ENCODE measurements at places on chromosomes 16 and 17. TPM values are rescaled to one million over a fixed set of nuclear protein-coding genes. Genes with fewer than 3 reads are reported as not detected.

CFDP1 gene
- 49.6 TPM for total RNA-seq

C17orf100 gene
- total RNA-seq, result 1.6 TPM

ANKFN1 gene
- total RNA-seq, result not detected

CCL3 gene
- not detected for total RNA-seq

TUBG1 gene
- total RNA-seq, result 102 TPM

TBC1D3K gene
- total RNA-seq, result not detected

CHRNB1 gene
- total RNA-seq, result 5.4 TPM

TERB1 gene
- total RNA-seq, result not detected

ITGB3 gene
- 60.0 TPM for total RNA-seq

PPP1R27 gene
- not detected for total RNA-seq

PRKCB gene
- total RNA-seq, result not detected

GPS2 gene
- 61.3 TPM for total RNA-seq

GRCh38 chr17:20908313-20909267 is 134.2 kb downstream of the USP22 start:
- DNase-seq, result peak; percentile 87

DNA sequence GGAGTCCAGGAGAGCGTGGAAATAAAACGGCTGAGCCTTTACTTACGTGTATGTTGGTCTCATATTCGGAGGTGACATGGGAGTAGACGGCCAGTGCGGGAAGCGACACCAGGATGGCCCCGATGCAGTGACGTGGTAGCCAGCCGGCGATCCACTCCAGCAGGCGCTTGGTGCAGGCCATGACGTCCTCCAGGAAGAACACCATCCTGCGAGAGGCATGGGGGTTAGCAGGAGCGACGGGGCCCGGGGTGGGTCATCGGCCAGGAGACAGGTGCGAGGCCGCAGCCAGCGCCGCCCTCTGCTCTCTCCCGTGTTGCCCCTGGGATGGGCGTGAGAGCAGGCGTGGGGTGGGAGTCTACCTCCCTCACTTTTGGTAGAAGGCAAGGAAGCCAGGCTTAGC is 98.6 kb upstream of the CREBBP start:
- DNase-seq, result no peak

DNA sequence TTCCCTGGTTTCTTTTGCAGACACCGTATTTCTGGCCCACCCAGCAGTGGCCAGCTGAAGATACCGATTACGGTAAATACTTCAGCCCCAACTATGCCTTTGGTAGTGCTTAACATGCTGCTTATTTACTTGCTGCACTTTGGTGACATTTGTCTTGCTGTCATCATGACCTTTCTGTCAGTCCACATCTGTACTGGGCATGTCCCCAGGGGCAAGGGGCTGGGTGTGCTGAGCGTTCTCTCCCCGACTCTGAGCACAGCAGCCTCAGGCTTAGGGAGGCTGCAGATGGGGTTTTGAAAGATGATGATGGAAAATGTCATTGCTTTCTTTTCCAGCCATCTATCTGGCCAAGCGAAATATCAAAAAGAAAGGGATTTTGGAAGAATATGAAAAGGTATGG is 23.3 kb downstream of the RGS9 start:
- DNase-seq, result no peak

GRCh38 chr17:67248291-67248690 is 3.3 kb upstream of the HELZ start:
- DNase-seq, result no peak

- DNase-seq, result peak; percentile 62
Measured at GRCh38 chr17:79838522-79839274, 542 bp downstream of the CBX4 start.

- peak; percentile 61 for DNase-seq
Measured at GRCh38 chr17:18187821-18188761, 4.5 kb downstream of the ALKBH5 start.

- no peak for DNase-seq
Measured at GRCh38 chr17:8955021-8955959, 10.2 kb downstream of the PIK3R5 start.

DNA sequence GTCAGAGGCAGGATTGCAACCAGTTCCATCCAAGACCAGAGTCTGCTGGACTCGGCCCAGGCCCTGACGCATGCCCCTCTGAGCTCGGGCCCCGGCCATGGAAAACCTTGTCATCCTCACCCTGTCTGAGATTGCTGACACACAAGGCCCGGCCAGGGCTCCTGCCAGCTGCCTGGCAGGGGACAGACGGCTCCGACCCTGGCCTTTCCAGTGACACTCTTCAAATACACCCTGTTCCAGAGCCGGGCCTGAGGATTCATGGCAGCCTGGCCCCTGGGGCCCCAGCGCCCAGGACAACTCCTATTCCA is 3.2 kb upstream of the PABPN1L start:
- no peak for DNase-seq

GRCh38 chr16:9139965-9140364 is 48.5 kb downstream of the HAPSTR1 start:
- DNase-seq, result no peak

GRCh38 chr16:80417706-80418271 is 123.0 kb upstream of the DYNLRB2 start:
- DNase-seq, result no peak

DNA sequence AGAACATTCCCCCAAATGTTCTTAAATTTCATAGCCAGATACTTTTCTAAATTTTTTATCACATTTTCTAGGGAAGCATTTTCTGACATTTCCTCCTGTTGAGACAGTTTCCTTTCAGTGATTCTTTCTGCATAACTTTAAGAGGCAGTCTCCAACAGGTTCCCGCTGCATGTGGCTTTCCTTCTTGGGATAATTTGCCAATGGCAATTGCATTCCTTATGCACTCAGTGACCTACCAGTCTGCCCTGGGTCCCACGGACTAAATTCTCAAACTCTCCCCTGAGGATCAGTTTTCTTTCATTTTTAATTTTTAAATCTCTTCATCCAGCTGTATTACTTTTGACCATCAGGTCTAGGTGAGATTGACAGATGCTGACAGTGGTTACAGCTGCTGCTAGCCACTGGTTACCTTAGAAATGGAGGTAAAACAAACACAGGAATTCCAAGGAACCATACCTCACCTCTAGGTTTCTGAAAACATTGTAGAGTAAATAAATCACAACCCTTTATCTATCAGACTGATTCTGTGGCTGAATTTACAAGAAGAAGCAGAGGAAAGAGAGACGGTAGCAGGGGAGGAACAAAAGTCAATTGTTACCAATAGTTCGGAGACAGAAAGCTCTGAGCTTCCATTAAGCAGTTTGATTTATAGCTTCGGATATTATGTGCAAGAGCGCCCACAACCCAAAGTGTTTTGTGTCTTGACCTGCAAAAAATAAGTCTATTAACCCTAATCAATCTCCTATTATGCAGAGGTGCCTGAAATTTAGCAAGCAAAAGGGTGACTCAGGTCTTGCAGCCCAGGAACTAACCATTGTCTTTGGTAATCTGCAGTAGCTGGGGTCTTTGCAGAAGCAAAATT is 216.0 kb downstream of the PMP22 start:
- DNase-seq, result no peak

DNA sequence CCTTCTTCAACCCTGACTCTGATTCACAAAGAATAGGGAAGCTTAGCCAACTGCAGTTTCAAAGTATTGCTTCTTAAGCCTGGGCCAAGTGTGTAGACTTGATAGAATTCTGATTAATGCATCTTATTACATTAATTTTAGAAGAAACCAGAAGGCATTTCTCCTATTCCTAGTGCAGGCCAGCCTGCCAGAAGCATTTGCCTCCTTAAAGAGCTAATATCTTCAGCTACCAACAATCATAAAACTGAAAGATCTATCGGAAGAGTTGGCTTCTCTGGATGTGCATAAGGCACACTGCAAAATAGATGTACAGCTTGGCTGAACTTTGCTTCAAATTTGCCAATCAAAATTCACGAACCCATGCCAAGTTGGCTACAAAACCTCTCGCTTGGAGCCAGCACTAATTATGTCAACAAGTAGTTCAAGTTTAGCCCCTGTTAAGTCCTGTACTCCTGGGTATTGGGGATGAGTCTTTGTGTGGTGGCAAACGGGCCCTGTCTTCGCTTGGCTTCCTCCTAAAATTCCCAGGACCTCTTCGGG is 717.8 kb downstream of the WWOX start:
- DNase-seq, result no peak

- peak; percentile 33 for DNase-seq
Measured at GRCh38 chr17:39651923-39652586, 13.1 kb upstream of the TCAP start.

GRCh38 chr17:77826132-77826873 is 132.2 kb upstream of the TNRC6C start:
- no peak for DNase-seq

GRCh38 chr16:27474041-27474440 is 72.1 kb downstream of the IL21R start:
- DNase-seq, result no peak

- no peak for DNase-seq
Measured at GRCh38 chr17:52505601-52506000, 347.1 kb upstream of the CA10 start.

- DNase-seq, result no peak
Measured at GRCh38 chr16:50741225-50741780, 583 bp upstream of the CYLD start.

DNA sequence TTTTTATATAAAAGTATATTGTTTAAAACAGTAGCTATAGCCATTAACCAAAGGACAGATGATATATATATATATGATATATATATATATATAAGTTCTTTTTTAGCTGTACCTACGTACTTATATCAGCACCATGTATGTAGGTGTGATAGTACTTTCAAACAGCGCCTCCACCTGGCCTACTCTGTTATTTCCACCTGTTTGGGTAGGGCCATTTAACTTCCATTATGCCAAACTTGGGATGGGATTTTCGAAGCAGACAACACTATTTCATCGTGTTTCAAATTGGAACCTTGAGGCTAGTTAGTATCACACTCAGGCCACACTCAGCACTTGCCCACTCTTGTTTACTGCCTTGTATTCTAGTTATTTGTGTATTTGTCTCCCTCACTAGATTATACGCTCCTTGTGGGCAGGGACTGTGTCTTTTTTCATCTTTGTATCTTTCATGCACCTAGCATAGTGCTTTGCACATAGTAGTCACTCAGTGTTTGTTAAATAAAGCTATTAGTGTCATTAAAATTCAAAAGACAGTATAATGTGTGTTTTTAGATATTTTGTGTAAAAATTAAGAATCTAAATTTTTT is 11.8 kb upstream of the CLTC start:
- no peak for DNase-seq

- DNase-seq, result no peak
Measured at GRCh38 chr17:73430848-73431247, 119.0 kb upstream of the CDC42EP4 start.

- DNase-seq, result no peak
Measured at GRCh38 chr16:5041600-5042133, 7.9 kb upstream of the NAGPA start.

DNA sequence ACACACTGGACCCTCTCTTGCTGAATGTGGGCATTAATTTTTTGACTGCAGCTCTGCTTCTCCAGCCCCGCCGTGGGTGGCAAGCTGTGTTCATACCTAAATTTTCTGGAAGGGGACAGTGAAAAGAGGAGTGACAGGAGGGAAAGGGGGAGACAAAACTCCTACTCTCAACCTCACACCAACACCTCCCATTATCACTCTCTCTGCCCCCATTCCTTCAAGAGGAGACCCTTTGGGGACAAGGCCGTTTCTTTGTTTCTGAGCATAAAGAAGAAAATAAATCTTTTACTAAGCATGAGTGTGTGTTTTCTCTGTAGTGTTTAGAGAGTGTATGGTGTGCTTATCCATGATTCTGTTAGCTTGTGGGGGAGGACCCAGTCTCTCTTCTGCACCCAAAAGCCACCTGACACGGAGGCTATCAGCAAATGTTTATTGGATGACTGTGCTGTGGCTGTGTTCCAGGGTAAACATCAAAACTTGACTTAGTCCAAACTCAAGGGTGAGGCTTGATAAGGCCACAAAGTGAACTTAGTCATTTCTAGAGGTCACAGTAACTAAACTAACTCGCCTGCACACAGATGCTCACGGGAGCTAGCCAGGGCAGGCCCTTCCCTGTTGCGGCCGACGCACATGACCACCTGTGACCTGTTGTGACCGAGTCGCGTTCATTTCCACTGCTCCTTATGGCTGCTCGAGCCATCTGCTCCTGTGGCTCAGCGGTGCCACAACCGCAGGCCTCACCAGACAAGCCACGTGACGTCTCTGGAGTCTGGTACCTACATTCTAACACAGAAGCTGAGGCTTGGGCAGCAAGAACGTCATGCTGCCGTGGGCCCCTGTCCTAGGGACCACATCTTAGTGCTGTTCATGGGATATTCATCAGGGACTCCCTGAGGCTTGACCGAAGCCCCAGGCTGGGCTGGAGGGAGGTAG is 9.8 kb upstream of the MED11 start:
- DNase-seq, result peak; percentile 55

DNA sequence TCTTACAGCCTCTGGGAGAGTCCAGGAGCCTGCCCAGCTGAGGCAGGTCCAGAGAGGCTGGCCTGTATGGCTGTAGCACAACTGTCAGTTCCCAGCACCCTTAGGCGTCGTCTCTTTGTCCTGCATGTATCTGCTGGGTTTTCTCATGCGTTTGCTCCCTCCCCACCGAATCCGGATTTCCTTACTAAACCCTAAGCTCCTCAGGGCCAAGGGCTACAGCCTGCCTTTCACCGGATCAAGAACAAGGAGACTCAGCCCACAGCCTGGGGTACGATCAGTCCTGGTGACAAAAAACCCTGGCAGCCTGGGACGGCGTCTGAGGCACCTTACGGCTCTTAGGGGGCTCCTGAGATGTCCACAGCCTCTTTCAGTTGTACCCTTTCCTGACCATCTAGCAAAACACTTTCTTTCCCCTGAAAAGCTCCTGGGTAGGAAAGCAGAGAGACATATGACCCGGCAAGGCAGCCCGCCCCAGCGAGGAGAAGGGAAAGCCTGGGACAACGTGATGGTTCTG is 12.2 kb downstream of the HIC1 start:
- DNase-seq, result no peak

DNA sequence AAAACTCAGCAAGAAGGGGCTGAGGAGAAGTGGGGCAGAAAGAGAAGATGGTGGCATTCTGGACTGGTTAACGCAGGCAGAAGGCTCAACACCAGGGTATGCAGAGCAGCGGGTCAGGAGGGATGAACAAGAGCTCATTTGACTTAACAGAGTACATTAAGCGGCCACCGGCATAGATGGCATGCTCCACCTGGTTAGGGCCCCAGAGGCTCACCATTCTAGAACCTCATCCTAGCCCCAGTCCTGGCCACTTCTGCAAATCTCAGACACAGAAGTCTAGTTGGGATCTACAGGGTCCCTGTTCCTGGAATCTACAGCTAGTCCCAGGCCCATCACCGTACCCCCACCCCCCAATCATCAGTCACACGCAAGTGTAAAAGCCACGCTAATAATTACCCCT is 1.7 kb upstream of the MYO1C start:
- DNase-seq, result no peak

DNA sequence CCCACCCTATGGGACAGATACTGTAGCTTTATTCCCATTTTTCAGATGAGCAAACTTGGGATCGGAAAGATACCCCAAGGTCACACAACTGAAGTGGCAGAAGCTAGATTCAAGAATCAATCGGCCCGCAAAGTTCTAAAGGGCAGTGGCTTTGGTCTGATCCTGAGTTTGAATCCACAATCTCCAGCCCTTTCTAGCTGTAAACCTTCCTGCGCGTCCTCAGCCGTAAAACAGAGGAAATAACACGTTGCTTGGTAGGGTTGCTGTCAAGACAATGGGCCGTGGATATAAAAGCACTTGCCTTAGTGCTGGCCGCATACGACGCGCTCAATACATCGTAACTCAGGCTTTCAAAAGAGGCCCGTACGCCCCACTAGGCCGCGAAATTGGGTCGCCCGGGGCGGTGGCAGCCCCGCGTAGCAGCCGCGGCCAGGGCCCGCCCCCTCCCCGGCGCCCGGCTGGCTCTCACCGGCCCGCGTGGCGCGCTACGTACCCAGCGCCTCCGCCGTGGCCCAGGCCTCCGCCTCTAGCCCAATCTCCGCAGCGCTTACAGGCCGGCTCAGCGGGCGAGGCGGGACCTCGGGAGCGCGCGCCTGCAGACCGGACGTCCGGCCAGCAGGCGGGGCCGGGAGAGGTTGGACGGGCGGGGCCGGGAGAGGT is at the start of gene DCAKD:
Gene DCAKD (minus strand): TSS at position 573 of the 660 bp plus-strand sequence. CDS start 16,747 bp downstream, outside the sequence.
- DNase-seq, result peak; percentile 95

Data from endothelial cell of umbilical vein (primary cell).